Left ventricle myocardium inferior (tissue), 1 donor: ENCODE measurements at places on chromosomes 5 and 9.
A peak's percentile ranks its signal among the peaks of the same experiment; 100 is the strongest.

DNA sequence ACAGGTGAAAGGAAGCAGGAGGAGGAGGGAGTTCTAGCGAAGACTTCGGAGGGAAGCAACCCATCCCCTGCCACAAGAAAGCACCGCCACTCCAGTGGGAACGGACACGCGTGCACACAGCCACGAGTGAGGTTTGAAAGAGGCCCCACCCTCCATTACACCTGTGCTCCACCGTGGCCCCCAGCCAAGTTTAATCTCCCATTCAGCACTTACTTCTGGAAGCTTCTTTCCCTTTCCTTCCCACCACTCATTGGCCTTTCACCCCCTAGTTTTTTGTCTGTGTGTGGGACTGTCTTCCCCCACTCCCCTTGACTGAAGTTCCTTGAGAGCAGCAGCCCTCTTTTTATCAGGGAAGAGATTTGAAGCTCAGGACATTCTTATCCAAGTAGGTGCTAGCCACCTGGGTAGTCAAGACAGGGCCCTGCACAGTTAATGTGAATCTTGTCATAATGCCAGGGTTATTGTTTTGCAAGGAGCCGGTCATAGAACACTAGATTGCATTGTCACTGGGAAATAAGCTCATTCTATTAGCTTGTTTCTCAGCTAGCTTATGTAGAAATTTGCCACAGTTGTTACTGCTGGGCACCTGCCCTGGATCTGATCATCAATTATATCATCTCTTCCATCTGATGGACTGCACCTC, 256.0 kb downstream of the DOCK8 start:
- no peak for DNase-seq

DNA sequence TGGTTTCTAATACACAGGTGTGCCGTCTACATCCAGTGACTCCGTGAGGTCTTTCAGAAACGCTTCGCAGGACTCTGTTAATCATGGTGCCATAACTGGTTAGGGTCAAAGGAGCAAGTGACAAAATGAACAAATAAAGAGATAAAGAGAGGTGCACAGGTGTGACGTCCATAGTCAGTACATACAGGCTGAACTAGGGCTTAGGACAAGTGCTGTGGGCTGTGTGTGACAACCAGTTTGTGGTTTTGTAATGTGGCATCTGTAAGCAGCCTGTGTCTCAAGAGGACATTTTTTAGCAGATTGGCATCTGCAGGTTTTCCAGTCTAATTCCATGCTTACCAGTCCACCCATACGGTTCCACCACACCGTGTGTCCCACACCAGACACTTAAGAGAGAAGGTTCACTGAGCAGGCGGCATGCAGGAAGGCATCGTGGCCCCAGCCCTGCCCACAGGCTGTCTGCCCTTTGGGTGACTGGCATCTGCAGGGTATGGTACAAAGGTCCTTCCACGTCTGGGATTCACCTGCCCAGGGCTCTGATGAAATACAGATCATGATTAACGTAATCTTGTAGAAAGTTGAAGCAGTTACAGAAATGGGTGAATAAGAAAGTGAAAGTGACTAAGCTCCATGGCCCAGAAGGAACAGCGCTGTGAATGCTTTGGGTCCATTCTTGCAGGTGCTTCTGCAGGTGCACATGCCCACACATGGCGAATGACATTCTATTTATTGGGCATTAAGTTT, 26.9 kb downstream of the SRD5A1 start:
- no peak for DNase-seq

- DNase-seq = peak; percentile 16
These were observed 355.4 kb upstream of the PDE4D start for GRCh38 chr5:60248901-60249300.

DNA sequence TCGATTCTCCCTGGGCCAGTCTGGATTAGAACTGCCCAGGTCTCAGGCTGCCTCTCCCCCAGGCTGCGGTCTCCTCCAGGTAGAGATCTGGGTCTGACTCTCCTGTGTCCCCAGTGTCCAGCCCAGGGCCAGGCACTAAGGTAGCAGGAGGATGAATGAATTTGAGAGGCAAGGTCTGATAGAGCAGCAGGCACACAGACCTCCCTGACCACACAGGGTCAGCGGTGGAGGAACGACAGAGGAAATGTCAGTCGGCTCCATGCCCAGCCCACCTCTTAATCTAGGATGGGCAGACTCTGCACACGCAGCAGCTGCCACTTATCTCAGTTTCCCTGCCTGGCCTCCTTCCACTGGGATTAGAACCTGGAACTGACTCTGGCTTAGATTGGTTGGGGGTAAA, 272.7 kb upstream of the MVB12B start:
- DNase-seq = no peak

DNA sequence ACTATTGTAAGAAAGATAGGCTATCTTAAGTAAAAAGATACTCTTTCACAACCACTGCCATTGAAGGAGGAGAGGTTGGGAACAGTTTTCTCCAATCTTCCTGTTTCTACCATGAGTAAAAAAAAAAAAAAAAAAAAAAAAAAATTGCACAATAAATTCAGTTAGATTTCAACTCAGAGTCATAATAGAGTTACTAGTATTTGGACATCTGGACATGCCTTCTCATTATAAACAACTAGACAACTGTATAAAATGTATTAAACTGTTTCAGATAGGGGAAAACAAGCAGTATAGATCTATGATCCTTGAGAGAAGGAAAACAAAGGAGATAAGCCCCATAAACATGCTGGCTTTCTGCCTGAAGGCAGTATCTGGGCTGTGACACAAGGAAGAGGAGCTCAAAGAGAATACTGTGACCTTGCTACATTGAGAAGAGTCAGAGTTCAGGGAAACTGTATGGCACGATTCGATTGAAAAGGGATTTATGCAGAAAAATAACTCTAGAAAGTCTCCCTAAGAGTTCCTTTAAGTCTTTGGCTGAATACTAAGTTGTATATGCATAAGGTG, 249.2 kb upstream of the POU5F2 start:
- no peak for DNase-seq

- DNase-seq = no peak
These were observed 483 bp upstream of the PLPP6 start for GRCh38 chr9:4661611-4662010.

GRCh38 chr5:6847870-6848269, 134.6 kb downstream of the TENT4A start:
- no peak for DNase-seq

DNA sequence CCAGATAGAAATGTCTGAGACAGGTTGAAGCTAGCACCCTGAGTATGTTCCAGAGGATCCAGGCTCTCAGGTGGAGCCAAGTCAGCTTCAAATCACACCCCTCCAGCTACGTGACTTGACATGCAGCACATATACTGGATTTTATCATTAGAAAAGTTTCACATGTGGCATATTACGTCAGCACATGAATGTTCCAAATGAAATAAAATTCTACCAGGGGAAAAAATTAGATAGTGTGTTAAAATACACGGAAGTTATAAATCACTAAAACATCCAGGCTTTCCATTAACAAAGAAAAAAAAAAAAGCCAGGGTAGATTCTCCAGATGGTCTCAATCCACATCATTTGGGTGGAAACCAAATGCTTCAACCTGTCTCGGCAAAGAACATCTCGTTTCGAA, 251.6 kb downstream of the MPDZ start:
- no peak for DNase-seq

DNA sequence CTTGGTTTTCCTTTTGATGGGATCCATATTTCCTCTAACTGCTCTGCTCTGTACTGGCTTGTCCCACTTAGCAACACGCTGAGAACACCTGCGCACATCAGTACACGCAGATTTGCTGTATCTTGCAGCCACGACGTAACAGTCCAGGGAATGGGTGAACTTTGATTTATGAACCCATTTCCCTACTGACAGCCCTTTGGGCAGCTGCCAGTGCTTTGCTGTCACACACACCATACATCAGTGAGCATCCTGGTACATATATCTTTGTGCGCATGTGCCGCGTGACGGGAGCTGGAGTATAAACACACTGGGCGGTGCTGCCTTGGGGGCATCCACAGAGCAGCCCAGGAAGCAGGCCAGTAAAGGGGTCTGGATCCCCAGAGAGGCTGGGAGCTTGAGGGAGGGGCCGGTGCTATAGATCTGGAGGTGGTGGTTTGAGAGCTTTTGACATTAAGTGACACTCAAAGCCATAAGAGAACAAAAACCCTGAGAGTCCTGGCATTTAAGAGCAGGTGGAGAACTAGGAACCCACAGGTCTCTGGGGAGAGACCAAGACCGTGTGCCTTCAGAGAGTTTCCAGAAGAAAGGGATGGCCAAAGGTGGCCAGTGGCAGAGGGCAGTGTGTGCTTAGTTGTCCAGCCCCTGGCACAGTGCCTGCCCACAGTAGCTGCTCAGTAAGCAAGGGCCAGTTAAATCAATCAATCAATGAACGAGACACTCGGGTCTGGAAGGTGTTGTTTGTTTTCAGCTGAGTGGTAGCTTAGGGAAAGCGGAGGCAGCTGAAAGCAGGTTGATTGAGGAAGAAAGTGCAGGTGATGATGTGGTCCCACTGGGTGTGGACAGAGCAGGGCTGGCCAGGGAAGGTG, 53.7 kb downstream of the LMX1B start:
- no peak for DNase-seq

DNA sequence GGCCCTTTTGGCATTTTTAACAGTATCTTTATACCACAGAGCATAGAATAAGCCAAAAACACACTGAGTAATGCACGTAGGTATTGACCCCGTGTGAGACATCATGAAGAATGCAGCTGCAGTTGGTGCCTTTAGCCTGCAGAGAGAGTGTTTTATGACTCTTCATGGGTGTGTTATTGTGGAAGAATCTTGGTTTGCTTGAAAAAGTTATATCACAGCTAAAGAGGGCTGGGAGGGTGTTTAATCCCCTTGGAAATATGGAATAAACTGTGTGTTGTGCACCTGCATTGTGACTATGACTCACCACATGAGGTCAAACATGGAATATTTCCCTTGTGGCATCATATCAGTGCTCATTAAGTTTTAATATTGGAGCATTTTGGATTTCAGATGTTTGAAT, 458.7 kb downstream of the CDH9 start:
- DNase-seq = no peak

DNA sequence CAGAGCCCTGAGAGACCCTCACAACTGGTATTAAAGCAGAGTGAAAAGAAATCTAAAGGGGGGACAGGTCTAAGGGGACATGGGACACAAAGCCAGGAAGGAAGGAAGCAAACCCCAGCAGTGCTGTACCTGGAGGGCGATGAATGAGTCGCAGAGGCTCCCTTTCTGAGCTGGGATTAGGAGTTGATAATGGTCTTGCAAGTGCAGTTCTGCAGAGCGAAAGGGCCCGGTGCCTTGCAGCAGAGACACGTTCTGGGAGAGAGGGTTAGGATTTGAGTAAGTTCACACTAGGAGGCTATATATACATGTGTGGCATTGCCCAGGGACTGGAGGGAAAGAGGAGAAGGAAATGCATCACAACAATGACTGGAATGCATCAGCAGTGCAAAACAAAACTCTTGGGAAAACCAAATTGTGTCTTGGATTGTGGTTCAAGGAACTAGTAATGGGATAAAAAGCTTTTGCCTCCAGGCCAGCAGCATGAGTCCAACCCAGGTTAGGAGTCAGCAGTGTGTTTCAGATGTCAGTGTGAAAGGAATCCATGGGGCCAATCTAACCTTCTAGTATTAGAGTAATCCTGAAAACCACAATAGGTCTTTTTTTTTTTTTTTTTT, 38.8 kb upstream of the LIFR start:
- no peak for DNase-seq

GRCh38 chr5:23411994-23412393, 95.4 kb upstream of the PRDM9 start:
- DNase-seq = no peak

- DNase-seq = no peak
These were observed 456.8 kb downstream of the DMAC1 start for GRCh38 chr9:7342736-7343135.

- DNase-seq = no peak
These were observed 8.5 kb downstream of the NOP16 start for GRCh38 chr5:176379881-176380280.

GRCh38 chr9:91164724-91165520, 196.8 kb downstream of the AUH start:
- peak; percentile 45 for DNase-seq

DNA sequence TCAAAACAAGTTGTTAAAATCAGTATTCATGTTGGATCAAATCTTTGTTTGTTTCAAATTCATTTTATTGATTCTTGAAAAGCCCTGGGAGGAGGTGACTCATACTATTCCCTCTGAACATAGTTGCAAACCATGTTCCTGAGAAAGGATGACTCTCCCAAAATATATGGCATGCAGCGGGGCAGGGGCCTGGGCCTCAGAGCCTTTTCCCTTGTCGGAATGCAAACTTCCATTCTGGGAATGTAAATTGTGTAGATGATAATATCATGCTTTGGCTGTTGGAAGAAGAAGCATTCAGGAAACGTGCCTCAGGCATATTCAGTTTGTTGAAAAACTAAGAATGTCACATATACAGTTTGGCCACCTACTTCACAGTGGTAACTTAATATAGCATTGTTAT, 242.0 kb downstream of the AUH start:
- no peak for DNase-seq

DNA sequence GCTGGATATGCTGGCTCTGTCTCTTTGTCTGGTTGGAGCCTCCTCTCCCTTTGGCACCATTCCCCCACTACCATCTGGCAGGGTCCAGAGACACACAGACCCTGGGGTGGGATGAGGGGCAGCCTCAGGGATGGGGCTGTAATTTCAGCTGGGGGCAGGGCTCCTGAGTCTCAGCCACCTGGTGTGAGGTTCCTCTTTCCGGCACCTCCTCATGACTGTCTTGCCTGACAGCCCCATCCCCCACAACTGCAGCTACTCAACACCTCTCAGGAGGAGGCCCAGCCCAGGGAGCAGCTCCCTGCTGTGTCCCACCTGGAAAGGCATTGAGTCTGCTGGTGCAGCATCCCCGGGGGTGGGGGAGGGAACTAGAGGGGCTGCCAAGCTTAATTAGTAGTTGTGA, 11.7 kb upstream of the RPS14 start:
- DNase-seq = no peak

DNA sequence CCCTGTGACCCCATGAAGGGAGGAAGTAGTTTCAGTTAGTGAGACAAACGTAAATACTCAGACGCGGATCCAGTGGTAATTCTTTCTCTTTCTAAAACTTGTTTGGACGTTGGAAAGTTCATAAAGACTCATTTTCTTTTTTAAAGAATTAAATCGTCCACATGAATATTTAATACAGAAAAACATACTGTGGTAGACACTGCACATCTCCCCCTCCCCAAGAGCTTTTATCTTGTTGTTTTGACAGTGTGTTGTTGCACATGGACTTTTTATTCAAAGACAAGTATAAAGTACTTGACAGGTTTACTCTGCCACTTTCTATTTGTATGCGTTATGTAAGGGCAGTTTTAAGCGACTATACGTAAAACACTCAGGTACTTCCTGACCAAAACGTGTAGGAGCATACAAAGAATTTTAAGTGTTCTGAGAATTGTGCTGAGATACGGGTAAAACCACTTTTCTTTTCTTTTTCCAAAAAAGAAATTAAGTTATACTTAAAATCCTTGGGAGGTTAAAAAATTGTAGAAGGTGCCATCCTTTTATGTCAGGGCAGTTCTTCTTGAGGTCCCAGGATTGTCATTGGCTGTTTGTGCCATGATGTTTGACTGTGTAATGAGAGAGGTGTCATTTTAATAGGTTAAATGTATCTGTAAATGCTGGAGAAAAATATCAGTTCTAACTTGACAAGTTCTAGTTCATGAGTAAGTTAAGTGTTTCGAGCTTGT, 1.3 kb downstream of the NIPBL start:
- no peak for DNase-seq

GRCh38 chr9:37386988-37387387, 35.5 kb upstream of the GRHPR start:
- DNase-seq = no peak

GRCh38 chr5:110968246-110969005, 103.1 kb upstream of the TSLP start:
- DNase-seq = no peak

- no peak for DNase-seq
These were observed 1243.0 kb upstream of the CDH9 start for GRCh38 chr5:28281351-28281750.

- DNase-seq = no peak
These were observed 99.6 kb downstream of the NMUR2 start for GRCh38 chr5:152305525-152305924.
